ENCODE measurements at places on chromosomes 12 and 14.

DNA sequence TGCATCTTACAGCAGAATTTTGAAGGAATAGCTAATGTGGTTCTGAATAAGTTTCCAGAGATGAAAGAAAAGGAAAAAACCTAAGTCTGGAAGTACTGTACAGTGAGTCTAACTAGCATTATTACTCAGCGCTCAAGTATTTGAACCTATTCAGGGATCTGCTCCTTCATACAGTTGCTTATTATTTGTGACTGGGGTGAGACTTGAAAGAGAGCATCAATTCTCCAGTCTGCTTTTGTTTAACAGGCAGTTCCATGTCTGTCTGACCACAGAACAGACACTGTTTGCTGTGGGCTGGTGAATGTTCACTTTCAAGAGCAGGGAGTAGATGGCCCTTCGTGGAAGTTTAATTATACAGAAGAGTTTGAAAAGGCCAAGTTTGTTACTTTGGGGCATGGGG lies 9.3 kb downstream of the ETV6 start:
- DNase-seq = no peak

DNA sequence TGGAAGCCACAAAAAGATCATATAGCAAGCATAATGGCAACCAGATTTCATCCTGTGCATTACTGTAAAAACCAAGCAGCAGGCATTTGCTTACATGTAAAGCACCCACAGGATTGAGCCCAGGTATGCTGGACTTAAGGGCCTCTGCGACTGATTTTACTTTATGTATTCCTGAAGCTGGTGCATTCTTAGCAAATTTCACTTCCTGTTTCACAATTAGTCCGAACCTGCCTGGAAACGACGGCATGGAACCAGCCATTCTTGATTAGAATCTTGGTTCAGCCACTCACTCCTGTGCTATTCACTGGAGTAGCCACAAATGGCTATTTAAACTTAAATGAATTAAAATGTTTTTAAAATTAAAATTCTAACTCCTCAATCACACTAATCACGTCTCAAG lies 239.2 kb downstream of the NUAK1 start:
- no peak for DNase-seq

DNA sequence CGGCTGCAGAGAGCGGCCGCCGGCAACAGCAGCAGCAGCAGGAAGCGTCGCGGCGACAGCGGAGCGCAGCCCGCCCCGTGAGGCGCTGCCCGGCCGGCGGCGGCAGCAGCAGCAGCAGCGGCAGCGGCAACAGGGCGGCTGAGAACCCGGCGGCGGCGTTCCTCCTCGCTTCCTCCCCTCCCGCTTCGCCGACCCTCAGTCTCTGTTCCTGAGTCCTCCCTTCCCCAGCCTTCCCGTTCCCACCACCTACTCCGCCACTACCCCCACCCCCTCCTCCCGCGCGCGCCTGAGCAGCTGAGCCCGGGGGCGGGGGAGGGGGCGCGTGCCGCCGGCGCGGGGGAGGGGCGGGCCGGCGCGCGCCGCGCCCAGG lies 310 bp downstream of the BICDL1 start:
- peak; percentile 56 for DNase-seq

DNA sequence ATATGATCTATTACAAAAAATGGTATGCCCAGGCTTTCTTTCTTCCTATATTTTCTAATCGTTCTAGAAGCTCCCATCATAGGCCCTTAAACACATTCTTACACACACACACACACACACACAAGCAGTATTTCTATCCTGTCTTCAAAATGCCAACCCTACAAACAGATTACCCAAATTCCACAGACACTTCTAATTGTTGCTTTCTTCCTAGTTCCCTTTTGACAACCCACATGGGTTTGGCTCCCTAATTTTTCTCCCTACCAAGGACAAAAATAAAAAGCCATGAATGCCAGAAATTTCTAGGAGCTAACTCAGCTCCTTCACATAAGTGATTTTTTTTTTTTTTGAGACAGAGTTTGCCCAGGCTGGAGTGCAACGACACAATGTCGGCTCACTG lies 60.3 kb upstream of the NTF3 start:
- DNase-seq = no peak

- no peak for DNase-seq
These were observed 32.3 kb downstream of the RPS29 start for GRCh38 chr14:49553892-49554291.

- DNase-seq = no peak
These were observed 39.4 kb upstream of the FUT8 start for GRCh38 chr14:65373016-65373670.

DNA sequence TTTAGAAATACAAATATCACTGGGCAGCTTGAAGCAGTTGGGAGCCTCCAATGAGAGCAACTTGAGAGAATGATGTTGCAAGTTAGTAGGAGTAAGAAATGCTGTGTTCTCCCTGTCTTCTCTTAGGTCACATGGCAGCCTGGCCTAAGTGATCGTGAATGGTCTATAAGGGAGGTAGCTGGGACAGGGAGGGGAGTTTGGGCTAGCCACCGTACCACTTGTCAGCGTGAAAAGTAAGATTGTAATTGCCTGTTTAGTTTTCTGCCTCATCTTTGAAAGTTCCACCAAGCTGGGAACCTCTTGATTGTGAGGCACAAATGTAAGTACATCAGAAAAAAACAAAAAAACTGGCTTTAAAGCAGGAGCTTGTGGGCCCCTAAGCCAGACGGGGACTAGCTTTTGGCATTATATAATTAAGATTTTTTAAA lies 36.4 kb downstream of the MDM2 start:
- DNase-seq = no peak

Data from SW 1271 (cell line).